ENCODE measurements at places on chromosomes 1 and 21. TPM values are rescaled to one million over a fixed set of nuclear protein-coding genes. Genes with fewer than 3 reads are reported as not detected.

GRCh38 chr1:242224461-242224860 lies 225.6 kb upstream of the MAP1LC3C start:
- DNase-seq = no peak

GRCh38 chr1:5754817-5755551 lies 237.2 kb downstream of the NPHP4 start:
- DNase-seq = peak; percentile 63

- DNase-seq = peak; percentile 96
Observed at GRCh38 chr1:11790880-11791715, 14.7 kb downstream of the MTHFR start.

The SIK1 gene
- 9.9 TPM for total RNA-seq

Data from posterior vena cava (tissue), 2 donors.